ENCODE measurements at places on chromosomes 6 and 20.

GRCh38 chr6:25010176-25010575 is 74.4 kb upstream of the RIPOR2 start:
- DNase-seq, result no peak

DNA sequence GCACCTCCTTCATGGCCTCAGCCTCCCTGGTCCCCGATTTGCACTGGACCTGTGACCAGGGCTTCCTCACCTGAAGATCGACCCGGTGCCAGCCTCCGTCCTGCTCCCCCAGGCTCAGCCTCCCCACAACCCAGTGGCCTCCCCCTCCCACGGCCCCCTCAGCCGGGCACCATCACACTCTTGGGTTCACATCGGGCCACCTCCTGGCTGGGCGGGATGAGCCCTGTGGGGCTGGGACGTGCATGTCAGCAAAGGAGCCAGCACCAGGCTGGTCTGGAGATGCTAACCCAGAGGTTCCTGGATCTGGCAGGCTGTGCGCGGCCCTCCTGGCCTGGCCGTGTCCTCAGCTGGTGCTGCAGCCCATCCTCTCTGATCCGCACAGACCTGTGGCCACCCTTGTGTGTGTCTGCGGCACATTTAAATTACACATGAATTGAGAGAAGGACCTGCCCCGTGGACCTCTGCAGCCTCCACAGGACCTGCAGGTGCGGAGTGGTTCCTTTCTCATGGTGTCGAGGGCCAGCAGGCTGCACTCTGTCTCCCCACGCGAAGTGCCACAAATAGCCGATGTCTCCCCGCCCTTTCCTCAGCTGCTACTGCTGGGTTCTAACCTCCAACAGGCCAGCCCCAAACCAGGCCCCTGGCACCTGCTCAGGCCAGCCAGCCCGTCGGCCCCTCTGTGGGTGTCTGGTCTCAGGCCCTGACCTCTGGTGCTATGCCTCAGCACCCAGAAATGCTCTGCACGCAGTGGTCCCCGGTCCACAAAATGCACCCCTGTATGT is 237.5 kb downstream of the ERMARD start:
- no peak for DNase-seq

DNA sequence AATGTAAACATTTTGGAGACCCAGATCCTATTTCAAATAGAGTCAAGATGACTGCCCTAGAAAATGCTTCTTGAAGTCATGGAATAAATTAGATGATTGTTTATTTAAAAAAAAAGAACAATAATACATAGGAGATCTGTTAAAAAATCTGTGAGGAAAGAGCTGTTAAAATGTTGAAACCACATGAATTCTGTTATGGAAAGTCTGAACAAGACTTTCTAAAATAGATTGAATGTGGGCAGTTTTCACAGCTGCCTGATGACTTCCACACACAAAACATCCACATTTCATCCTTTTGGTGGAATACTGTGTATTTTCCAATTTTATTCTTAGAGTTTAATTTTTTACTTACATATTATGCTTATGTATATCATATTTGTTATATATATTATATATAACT is 186.1 kb downstream of the LAMA2 start:
- DNase-seq, result no peak

DNA sequence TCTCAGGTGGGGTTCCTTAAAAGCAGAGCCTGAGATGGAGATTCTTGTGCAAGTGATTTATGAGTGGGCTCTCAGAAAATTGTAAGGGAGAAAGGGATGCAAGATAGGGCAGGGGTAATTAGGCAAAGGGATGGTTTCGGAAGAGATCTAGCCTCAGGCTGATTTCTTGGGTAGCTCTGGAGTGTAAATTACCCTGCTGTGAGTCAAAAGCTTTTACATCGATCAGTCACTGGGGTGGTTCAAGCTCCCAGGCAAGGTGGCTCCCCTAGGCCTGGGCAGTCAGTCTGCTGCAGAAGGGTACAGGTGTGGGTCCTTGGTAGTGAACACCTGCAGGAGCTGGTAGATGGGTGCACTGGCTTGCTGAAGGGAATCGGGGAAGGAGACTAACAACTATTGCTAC is 11.1 kb upstream of the PM20D2 start:
- no peak for DNase-seq

- DNase-seq, result no peak
These were observed 14.9 kb downstream of the MAN1A1 start for GRCh38 chr6:119334535-119335264.

GRCh38 chr20:57749131-57749690 is 39.4 kb upstream of the PMEPA1 start:
- no peak for DNase-seq

- DNase-seq, result no peak
These were observed 32.2 kb upstream of the IPCEF1 start for GRCh38 chr6:154388803-154389202.

DNA sequence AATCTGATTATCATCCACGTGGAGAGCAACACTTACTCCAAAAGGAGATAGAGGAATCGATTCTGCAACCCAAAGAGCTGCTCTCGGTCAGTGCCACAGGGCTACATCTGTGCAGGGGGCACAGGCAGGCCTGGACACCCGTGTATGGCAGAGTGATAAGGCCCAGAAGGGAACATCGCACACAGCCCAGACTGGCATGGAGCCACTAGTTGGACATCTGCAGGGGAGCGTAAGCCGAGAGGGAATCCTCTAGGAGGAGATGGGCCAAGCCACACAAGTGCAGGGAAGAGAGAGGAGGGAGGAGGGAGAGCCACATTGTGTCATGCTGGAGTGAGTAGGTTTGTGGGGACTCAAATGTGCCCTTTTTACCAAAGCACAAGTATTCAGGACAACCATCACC is 50.4 kb upstream of the ENTPD6 start:
- DNase-seq, result no peak

DNA sequence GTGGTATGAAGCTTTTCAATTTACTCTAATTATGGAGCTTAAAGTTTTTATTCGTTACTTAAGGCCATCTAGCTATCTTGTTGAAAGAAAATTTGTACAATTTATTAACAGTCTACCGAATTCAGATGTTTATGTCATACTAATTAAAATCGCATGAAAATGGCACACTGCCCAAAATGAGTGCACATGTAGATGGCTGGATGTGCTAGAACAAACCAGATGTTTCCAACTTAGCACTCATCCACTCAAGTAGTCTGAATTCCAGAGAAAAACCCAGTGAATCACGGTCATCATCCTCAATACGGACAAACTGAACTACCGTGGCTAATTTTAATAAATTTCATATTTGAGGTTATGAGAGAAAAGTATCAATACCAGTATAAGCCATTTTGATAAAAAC is 70.4 kb downstream of the COL12A1 start:
- DNase-seq, result no peak

DNA sequence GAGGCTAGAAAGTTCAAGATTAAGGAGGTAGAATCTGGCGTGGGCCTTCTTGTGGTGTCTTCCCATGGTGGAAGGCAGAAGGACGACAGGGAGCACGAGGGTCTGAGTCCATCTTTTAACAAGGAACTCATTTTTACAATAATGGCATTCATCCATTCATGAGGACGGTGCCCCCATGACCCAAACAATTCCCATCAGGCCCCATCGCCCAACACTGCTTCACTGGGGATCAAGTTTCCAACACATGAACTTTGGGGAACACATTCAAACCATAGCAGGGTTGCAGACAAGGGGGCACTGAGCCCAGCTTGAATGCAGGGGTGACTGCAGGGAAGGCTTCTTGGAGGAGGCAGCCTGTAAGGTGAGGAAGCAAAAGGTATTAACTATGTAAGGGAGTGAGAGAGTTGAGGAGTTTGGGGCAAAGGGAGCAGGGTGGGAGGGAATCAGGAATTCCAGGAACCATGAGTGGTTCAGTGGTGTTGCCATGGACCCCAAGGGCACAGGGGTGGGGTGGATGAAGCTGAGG is 5.5 kb downstream of the RAB44 start:
- DNase-seq, result no peak

DNA sequence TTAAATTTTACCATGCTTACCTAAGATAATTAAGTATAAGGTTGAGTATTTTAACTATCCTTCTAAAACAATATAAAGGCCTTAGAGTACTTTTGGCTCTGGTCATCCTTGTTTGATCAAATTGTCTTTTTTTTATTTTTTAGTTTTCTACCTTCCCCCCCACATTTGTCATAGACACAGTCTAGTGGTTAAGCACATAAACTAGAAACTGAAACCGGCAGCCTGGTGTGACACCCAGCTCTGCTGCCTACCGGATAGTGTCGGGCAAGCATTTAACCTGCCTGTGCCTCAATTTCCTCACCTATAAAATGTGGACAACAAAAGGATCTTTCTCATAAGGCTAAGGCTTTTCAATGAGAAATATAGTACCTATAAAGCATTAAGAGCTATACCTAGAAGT is 21.6 kb upstream of the TULP4 start:
- DNase-seq, result no peak

DNA sequence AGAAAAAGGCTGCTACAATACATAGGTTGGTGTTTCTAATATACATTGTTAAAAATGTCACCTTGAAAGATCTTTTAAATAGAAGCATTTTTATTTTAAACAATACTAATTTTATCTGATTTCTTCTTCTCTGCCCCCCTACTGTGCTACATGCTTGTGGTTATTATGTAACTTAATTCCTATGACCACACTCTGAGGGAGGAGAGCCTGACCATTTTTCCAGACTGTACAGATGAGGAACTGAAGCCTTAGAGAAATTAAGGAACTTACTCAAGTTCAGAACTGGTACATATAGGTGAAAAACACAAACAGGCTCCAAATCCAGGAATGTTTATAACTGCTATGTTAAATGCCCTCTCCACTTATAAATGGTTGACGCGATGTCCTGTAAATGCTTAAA is 43.4 kb upstream of the ARHGAP18 start:
- DNase-seq, result no peak

GRCh38 chr6:16322666-16323312 is 84.4 kb downstream of the GMPR start:
- no peak for DNase-seq

- no peak for DNase-seq
These were observed 6.7 kb downstream of the PHACTR2 start for GRCh38 chr6:143684486-143684885.

GRCh38 chr6:154989448-154989847 is 5.7 kb upstream of the TIAM2 start:
- no peak for DNase-seq

DNA sequence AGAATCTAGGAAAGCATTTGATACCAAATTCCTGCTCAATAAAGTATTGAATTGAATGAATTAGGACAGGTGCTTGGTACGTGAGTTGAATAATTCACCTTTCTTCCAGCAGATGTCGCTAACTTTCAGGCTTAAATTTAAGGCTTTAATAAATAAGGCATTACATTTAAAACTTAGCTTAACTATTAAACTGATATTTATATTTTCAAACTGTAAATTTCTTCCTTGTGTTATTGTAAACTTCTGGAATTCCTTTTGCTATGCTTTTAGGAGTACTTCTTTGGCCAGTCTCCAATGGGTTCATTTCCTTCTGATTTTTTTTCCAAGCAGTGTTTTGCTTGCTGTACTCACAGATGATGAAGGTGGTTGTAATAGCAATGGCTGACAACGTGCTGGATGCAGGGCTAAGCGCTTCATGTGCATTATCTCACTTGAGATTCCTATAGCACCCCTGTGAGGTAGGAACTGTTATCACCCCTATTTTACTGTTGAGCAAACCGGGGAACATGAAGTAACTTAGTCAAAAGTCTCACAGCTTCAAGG is 71.3 kb upstream of the SLC2A12 start:
- DNase-seq, result no peak

DNA sequence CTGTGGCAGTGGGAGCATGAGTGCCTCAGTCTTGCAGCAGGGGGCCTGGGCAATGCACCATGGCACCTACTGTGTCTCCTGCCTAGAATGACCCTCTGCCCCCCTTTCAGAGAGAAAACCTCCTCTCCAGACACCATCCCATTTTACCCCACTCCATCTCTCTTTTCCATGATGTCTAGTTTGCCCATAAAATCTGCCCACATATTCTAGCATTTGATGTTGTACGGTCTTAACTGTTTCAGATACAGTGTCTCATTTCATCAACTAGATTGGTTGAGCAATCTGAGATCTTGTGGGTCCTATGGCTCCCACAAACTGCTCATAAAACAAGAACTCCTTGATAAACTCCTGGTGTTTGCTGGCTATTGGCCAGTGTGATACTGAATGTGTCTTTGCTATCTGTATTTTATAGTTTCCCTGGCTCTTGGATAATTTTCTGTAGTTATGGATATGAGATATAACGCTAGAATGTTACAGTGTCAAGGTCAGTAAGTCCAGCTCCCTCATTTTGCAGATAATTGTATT is 8.1 kb downstream of the PNPLA1 start:
- no peak for DNase-seq

DNA sequence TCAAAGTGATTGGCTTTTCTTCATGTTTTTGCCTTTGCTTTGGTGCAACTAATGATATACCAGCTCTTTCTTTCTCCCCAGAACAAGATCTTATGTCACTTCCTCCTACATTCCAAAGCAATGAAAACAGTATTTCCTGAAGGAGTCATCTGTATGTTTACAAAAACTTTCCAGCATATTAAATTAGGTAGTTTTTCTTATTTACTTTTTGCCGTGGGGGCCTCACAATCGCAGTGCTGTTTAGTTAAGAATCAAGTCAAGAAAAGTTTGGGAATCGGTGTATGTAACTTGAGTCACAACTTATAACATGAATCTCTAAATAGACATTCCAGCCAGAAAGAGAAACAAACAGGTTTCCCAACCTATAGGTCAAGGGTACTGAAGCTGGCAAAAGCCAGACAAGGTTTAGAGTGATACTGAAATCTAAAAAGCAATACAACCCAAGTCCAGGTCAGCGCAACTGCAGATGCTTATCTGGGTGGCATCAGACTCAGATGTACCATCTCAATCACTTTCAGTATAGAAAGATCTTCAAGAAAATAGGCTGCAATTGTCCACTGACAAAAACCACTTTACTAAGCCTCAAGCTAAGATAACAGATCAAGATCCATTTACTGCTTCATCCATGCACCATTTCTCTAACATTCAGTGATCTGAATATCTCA is 63.6 kb downstream of the IPCEF1 start:
- DNase-seq, result no peak

GRCh38 chr6:117263353-117263927 is 1.9 kb upstream of the VGLL2 start:
- no peak for DNase-seq

DNA sequence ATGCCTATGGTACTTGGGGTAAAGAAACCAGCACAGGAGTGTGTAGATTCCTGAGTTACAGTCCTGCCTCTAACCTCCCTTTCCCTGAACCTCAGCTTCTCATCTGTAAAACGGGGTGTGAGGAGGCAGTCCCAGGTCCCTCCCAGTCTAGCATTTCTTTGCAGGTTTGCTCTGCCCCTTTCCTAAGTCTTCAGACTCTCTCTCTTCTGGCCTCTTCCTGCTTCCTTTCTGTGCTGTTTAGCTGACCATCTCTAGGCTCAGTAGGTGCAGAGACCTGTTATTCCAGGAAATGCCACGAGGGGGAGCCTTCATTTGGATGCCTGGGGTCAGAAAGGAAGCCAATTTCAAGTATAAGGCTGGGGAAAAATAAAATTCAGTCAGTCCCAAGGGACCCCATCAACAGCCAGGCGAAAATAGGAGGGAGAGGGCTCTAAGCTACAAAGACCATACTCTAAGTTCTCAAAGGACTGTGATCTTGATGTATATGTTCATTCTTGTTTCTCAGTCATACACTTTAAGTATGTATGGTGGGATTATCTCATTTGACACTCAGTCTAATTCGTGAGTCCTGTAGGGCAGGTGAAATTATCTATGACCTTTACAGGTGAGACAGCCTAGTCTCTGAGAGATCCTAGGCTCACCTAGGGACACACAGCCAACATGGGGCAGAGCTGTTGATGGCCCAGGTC is 89.1 kb downstream of the NCR2 start:
- peak; percentile 97 for DNase-seq

GRCh38 chr6:114195631-114196403 is 147.0 kb downstream of the HS3ST5 start:
- no peak for DNase-seq

- DNase-seq, result no peak
These were observed 43.3 kb upstream of the IRF4 start for GRCh38 chr6:347951-348859.
